ENCODE measurements at places on chromosomes 7 and 10.
A peak's percentile ranks its signal among the peaks of the same experiment; 100 is the strongest.

- no peak for ATAC-seq
Measured at GRCh38 chr10:13740461-13740860, 153.7 kb downstream of the PRPF18 start.

DNA sequence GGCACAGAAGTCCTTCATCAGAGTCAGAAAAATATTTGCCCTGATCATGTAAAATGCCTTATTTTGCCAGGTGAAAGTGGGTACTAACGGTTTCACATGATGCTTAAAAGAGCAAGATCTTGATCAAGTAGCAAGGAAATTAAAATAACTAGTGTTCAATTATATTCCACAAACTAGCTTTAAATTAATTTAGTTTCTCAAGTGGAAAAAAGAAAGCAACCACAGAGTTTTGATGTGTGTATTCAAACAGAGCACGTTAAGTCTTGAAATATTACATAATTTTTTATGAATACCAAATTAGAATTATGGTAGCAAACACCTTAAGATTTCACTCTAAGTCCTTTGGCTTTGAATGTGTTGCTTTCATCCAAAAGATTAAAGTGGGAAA is 47.3 kb downstream of the PIP4K2A start:
- ATAC-seq, result no peak

DNA sequence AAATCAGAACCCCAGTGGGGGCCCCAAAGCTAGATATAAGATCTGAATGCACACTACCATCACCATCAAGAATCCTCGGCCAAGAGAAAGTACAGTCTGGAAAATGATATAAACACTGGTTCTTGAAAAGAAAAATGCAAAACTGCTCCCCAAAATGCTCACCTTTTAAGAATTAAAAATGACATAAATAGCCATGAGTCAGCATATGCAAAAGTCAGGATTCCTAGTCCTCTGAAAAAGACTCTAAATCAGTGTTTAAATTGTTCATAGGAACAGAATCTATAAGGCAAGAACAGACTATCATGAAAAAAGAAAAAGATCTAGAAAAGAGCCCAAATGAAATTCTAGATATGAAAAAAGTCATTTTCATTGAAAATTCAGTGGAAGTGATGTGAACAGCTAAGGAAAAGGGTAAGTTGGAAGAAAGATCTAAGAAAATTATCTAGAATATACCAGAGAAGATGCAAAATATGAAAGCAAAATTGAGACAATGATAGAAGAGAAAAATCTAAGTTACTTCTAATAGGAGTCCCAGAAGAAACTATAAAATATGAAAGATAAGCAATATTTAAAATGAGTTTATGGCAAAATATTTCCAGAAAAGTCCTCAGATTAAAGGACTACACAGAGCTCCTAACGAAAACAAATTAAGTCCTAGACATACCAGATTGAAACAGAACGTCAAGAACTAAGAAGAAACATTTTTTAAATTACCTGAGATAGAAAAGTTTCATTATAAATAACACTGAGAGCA is 18.9 kb downstream of the HNRNPA2B1 start:
- ATAC-seq, result no peak

GRCh38 chr10:86649471-86650150 is 4.7 kb upstream of the OPN4 start:
- ATAC-seq, result no peak

- no peak for ATAC-seq
Measured at GRCh38 chr7:145152589-145152988, 316.7 kb upstream of the TPK1 start.

GRCh38 chr7:30173058-30173897 is 38.5 kb downstream of the MTURN start:
- peak; percentile 78 for ATAC-seq

Data from motor neuron (in vitro differentiated cells).